NCI-H1436 (cell line): ENCODE measurements at places on chromosomes 4 and X.

GRCh38 chrX:18406531-18407266 lies 18.7 kb upstream of the CDKL5 start:
- DNase-seq = no peak

- DNase-seq = no peak
Measured at GRCh38 chr4:26780539-26780938, 80.1 kb upstream of the STIM2 start.

- no peak for DNase-seq
Measured at GRCh38 chr4:10320130-10320529, 137.1 kb downstream of the ZNF518B start.

DNA sequence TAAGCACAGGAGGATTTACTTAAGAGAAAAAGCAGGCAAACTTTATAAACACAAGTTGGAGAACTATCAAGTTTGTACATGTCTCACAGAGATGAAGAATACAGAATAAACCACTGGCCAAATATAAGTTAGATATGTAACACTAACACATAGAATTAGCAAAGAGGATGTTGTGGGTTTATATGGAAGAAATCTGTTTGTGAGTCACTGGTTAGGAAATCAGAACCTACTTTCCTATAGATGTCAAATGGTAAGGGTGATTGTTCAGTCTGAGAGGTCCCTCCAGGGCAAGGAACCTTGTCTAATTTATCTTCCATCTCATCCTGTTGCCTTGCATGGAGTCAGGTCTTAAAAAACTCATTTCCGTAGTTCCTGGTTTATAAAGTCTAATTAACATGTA lies 14.8 kb upstream of the ART3 start:
- DNase-seq = no peak

DNA sequence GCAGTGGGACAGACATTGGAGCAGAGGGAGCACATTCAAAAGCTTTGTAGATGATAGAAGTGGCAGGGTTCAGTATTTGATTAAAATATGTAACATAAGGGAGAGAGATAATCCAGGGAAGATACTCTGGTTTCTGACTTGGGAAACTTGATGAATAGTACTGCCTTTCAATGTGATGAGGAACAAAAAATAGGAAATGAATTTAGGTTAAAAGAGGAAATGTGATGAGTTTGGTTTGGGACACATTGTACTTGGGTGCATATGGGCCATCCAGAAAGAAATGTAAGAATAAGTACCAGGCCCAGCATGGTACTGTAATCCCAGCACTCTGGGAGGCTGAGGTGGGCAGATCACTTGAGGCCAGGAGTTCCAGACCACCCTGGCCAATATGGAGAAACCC lies 20.9 kb upstream of the NDNF start:
- no peak for DNase-seq

DNA sequence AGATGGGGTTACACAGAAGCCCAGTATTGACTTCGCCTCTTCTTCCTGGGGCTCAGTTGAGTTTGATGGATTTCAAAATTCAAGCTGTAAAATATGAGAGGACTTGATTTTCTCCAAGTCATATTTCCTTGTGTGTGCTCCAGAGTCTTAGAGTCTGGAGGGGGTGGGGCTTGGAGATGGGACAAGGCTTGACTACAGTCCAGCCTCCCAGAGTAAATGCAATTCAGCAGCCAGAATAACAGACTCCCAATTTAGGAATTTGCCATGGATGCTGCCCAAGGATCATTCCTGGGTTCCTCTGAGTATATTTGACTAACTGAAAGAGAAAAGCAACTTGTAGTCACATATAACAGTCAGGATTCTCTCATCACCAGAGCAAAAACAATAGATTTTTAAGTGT lies 53.7 kb upstream of the RBPJ start:
- no peak for DNase-seq

GRCh38 chrX:135308345-135308855 lies 880 bp upstream of the ETDC start:
- DNase-seq = no peak

DNA sequence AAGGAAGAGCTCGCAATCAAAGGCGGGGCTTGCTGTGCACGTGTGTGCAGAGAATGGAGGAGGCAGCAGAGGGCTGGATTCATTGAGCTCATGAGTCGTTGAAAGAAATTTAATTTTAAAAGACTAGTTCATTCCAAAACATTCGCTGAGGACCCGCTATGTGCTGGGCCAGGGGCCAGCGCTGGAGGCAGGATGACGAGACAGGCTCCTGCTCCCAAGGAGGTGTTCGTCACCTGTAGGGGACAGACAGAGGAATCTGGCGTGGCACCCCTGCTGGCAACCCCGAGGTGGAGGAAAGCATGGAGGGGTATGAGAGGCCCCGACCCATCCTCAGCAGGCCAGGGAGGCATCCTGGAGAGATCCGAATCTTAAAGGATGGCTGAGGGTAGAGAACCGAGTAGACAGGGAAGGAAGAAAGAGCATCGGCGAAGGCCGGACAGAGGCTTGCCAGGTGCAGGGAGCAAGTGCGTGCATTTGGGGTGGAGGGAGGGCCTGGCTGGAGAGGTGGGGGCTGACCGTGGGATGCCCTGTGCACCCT lies 96.4 kb downstream of the CPZ start:
- no peak for DNase-seq

DNA sequence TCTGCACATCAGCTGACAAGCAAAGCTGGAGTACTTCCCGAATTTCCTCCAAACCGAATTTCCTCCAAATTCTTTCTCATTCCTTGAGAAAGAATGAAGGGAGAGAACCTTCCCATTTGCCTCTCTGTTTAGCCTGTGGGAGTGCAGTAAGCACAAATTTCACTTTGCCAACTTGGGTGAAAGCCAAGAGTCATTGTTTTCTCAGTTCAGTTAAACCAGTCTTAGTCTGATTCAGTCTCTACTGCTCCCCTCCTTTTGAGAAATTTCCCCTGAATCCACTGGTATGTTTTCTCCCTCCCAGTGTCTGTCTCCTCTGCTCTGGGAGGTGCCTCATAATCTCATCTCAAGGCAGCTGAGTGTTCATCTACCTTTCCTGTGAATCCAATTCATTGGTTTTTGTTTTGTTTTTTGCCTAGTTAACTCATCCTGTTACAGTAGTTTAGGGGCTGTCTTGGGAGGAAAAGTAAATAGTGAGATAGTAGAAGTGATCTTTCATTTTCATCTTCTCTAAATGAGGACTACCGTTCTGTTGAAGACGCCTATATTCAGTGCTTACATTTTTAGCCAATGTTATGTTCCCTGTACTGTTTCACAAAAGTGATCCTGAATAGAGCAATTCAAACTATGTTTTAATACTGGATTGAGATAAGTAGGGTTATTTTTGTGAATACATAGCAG lies 49.0 kb downstream of the SYTL5 start:
- DNase-seq = no peak

- DNase-seq = no peak
Measured at GRCh38 chr4:13483136-13483767, 888 bp downstream of the RAB28 start.

- no peak for DNase-seq
Measured at GRCh38 chr4:32161392-32161791, 1441.2 kb downstream of the PCDH7 start.

DNA sequence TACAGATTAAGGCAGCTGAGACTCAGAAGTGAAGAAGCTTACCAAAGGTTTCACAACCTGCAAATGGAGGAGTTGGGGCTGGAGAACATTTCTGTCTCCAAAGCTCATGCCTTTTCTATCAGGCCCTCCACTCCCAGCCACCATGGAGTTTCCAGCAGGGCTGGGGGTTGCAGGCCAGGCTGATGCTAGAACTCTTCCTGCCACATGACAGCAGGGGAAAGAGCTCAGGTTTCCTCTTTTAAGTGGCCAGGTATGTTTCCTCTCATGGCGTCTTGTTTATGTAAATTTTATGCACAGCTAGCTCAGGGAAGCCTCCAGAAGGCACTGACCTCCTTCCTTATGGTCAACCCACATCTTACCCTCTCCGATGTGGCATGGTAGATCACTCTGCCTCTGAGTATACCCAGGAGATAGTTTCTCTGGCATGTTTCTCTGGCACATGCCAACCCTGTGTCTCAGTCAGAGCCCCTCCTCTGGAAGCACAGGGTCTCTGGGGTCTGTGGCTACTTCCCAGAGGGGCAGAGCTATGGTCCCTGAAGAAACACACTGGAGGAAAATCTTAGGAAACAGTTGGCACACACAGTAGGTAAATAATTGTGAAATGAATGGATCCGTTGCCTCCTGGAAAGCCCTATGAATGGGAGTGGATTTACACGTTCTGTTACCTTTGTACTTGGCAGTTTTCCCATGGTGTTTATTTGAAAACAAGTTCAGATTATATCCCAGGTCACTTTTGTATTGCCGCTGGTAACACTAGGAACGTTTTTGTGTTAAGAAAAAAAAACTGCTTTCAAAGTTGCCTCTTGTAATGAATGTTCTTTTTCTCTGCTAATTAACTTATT lies 28.9 kb downstream of the PDK3 start:
- no peak for DNase-seq

DNA sequence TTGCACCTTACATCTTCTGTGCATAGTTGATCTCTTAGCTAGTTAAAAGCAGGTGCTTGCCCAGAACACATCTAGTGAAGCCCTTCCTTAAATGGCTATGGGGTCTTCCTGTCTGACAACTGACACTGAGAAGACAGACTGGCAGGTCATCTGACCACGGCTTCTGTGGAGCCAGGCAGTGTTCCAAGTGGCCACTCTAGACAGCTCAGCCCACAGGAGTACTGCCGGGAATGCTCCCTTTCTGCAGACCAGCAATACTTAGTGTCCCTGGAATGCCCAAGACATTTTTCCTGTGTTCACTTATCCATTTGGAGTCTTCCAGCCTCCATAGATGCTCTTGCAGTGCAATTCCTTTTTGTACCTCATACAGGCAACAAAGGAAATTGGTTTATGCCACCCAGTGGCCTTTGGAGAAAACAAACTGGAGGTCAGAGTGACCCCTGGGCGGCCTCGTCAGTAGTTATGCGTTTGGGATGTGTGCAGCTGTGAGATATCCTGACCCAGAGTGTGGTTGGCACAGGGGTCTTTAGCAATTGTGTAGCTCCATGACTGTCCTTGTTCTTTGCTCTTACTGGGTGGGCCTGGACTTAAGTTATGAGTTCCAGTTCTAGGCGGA lies 335.5 kb downstream of the ARHGAP10 start:
- no peak for DNase-seq

DNA sequence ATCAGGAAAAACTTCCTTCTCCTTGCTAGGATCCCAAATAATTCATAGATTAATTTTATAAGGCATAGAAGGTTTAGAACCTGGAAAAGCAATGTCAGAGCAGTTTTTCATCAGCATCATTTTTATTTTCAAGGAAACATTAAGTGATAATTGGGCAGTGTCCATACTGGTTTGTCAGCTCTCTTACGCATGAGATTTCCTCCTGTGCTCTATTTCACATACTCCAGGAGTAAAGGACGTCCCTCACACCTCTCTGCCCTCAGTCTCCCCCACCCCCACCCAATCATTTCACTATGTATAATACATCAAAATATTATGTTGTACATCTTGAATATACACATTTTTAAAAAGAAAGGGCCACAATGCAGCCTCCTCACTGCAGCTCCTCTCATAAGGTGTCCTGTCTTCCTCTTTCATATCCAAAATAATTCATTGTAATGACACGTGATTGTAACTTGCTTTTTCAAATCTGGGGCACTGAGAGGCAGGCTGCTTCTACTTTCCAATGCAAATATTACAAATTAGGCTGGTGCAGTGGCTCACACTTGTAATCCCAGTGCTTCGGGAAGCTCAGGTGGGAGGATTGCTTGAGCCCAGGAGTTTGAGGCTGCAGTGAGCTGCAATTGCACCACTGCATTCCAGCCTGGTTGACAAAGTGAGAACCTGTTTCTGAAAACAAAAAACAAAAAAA lies 34.4 kb downstream of the ARHGEF38 start:
- no peak for DNase-seq

DNA sequence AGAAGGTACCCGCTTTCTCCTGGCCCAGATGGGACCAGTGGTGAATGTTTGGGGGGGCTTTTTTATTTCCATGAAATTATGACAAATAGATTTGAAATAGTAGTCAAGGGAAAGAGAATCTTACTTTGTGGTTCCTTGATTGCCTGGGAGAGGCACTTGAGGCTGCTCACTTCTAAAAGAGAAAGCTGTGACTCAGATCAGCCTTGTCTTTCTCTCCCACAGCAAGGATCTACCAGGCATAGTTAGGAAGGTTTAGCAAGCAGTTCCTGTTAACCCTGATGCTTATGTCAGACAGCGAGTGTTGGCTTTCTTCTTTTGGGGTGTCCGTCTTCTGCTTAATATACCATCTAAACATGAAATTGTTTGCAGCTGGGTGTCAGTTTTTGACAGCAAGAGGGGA lies 114.5 kb downstream of the TSPAN7 start:
- DNase-seq = no peak

- DNase-seq = no peak
Measured at GRCh38 chr4:28167411-28167810, 1306.8 kb downstream of the STIM2 start.

GRCh38 chrX:112913807-112914206 lies 73.2 kb upstream of the AMOT start:
- DNase-seq = no peak

- no peak for DNase-seq
Measured at GRCh38 chr4:56360071-56360470, 27.2 kb downstream of the AASDH start.

- DNase-seq = no peak
Measured at GRCh38 chr4:81884986-81885385, 413.3 kb upstream of the RASGEF1B start.

DNA sequence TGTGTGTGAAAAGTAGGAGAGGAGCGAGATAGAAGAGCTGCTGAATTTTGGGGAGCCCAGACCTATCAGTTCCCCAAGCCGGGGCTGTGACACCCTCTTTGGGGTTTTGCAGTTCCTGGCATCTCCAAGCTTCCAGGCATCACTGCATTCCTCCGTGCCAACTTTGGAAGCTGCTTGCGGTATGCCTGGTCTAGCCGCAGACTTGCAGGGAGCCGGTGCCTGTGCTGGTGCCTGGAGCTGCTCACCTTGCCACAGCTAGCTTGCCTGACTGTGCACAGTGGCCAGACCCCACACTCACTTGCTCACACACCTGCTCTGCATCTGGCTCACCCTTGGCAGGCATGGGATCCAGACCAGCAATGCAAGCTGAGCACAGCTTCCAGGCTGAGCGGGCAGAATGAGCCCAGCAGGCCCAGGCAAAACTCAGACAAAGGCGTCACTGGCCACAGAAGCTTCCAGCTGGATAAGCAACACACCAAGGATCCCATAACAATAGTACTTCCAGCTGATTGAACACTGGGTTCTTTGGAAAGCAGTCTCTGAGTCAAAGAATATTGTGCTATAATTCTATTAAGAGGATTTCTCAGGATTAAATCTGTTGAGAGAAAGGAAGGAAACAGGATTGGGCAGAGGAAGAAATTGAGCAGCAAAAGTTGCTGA lies 390.9 kb downstream of the TEX13C start:
- no peak for DNase-seq

DNA sequence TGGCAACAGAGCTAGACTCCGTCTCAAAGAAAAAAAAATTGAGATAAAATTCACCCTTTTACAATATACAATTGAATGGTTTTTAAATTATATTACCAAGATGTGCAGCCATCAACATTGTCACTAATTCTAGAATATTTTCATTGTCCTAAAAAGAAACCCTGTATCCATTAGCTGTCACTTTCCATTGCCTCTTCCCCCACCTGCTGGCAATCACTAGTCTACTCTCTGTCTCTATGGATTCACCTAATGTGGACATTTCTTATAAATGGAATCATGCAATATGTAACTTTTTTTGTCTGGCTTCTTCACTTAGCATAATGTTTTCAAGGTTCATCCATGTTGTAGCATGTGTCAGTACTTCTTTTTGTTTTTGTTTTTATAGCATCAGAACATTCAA lies 20.8 kb downstream of the ABHD18 start:
- no peak for DNase-seq
